Breast epithelium (tissue), 4 donors: ENCODE measurements at places on chromosomes 7 and 10. TPM values are rescaled to one million over a fixed set of nuclear protein-coding genes. Genes with fewer than 3 reads are reported as not detected.

GRCh38 chr7:50531401-50531911 is 33.7 kb downstream of the DDC start:
- no peak for DNase-seq
- no peak overlapping the region for H3K4me3 ChIP-seq
- no peaks in the 10 kb centered on the region for H3K27me3 ChIP-seq
- no peaks in the 10 kb centered on the region for H3K4me1 ChIP-seq
- H3K36me3 ChIP-seq, result no peaks in the 10 kb centered on the region
- no peak overlapping the region for H3K27ac ChIP-seq

GRCh38 chr7:27242555-27243339 is at the start of gene EVX1:
Gene EVX1 (plus strand): TSS chr7:27242802. CDS start chr7:27243031, 229 bp downstream.
- no peak for DNase-seq
- no peaks in the 10 kb centered on the region for H3K36me3 ChIP-seq

DNA sequence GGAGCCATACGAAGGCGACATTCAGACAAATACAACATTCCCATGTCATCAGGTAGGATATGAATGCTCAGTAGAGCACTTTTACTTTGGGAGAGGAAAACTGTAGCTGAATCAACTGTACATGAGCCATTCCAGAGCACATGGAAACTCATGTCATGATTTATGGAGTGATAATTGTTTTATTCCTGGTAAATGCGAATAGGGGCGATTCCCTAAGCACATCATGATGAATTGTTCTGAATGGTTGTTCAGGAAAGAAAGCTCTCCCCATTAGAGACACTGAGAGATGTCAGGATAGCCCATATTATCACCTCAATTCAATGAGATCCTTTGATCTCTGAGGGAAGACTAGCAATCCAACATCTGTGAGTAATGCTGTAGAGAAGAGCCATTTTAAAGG is 243.6 kb downstream of the FOXP2 start:
- H3K4me3 ChIP-seq, result no peak overlapping the region
- H3K36me3 ChIP-seq, result no peaks in the 10 kb centered on the region
- no peak for DNase-seq
- no peaks in the 10 kb centered on the region for H3K4me1 ChIP-seq

DNA sequence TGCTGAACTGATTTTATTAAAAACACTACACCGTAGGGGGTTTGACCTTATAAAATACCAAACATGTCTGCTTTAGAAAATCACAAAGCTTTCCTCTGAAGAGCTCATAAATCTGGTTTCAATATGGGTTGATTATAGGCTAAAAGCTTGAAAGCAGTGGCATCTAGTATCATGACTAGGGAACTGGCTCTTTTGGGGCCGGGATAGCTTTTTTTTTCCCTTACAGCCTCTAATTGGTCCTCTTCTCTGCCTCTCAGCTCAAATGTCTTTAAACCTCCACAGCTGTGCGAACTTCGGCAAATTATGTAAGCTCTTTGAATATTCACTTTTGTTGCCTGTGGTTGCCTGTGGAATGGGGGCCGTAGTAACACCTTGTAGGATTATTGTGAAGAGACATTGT is 8.4 kb downstream of the BAMBI start:
- H3K4me1 ChIP-seq, result no peaks in the 10 kb centered on the region
- H3K27ac ChIP-seq, result peak overlapping the region; percentile 50
- H3K27me3 ChIP-seq, result no peaks in the 10 kb centered on the region
- DNase-seq, result no peak
- H3K4me3 ChIP-seq, result no peak overlapping the region

DNA sequence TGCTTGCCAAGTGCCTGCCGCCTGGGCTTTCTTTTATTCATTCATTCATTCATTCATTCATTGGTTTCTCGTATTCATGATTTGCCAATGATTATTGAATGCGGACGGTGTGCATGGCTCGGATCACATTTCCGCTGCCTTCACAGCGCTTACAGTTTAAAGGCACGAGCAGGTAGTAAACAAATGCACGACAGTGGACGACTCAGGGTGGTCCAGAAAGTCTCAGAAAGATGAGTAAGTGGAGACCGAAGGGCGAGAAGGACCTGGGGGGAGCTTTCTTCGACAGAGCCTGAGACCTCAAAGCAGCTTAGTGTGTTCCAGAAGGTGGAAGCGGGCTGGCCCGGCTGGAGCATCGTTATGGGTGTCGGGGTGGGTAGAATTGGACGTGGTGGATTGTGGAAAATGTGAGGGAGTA is 506 bp downstream of the MCM10 start:
- peak overlapping the region; percentile 47 for H3K4me3 ChIP-seq
- no peak for DNase-seq
- no peak overlapping the region for H3K27ac ChIP-seq
- H3K36me3 ChIP-seq, result no peaks in the 10 kb centered on the region

ASAH2B gene
- 3.7 TPM for total RNA-seq

DNAJB12 gene
- 38.4 TPM for total RNA-seq

EIF5AL1 gene
- total RNA-seq, result 0.15 TPM

GRCh38 chr7:329691-330281 is 39.8 kb downstream of the FOXL3 start:
- H3K4me3 ChIP-seq, result no peak overlapping the region
- no peaks in the 10 kb centered on the region for H3K4me1 ChIP-seq
- no peaks in the 10 kb centered on the region for H3K36me3 ChIP-seq

- H3K36me3 ChIP-seq, result no peaks in the 10 kb centered on the region
- H3K27me3 ChIP-seq, result no peaks in the 10 kb centered on the region
- H3K4me1 ChIP-seq, result no peaks in the 10 kb centered on the region
- DNase-seq, result no peak
- no peak overlapping the region for H3K4me3 ChIP-seq
Measured at GRCh38 chr10:87589645-87590051, 70.0 kb upstream of the PAPSS2 start.

TFPI2 gene
- total RNA-seq, result 46.7 TPM

DNA sequence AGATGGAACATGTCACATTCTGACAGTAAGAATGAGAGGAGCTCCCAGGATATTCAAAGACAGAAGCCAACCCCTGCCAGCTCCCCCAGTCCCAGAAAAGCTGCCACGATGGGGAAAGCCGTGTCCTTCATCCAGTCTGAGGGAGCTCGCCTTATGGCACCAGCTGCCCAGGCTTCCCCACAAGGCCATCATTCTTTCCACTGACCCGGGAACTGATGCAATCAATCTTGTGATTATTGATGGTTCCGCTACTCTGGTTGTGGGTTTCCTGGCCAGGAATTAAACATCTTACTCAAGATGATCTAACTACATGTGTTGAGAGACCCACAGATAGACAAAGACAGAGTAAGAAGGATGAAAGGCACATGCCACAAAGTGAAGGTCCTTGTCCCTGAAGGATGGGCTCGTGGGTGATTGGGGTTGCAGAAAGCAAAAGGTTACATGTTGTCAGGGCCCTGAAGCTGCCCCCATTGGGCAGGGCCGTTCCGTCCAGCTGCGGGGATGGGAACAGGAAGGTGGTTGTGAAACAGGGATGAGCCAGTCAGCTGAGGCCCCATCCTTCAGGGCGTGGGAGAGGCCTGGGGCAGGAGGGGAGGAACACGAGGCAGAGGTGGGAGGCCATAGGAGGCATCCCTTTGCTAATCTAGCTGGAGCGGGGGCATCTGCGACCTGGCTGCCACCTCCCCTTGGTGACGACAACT is 127.6 kb downstream of the OAT start:
- no peaks in the 10 kb centered on the region for H3K27me3 ChIP-seq
- no peaks in the 10 kb centered on the region for H3K4me1 ChIP-seq
- no peaks in the 10 kb centered on the region for H3K36me3 ChIP-seq
- no peak for DNase-seq
- no peak overlapping the region for H3K4me3 ChIP-seq

MUC3A gene
- 0.29 TPM for total RNA-seq

- peak overlapping the region; percentile 66 for H3K27ac ChIP-seq
- no peak overlapping the region for H3K4me3 ChIP-seq
- H3K27me3 ChIP-seq, result no peaks in the 10 kb centered on the region
- no peaks in the 10 kb centered on the region for H3K36me3 ChIP-seq
Measured at GRCh38 chr10:43308986-43309385, 42.1 kb upstream of the RASGEF1A start.

DNA sequence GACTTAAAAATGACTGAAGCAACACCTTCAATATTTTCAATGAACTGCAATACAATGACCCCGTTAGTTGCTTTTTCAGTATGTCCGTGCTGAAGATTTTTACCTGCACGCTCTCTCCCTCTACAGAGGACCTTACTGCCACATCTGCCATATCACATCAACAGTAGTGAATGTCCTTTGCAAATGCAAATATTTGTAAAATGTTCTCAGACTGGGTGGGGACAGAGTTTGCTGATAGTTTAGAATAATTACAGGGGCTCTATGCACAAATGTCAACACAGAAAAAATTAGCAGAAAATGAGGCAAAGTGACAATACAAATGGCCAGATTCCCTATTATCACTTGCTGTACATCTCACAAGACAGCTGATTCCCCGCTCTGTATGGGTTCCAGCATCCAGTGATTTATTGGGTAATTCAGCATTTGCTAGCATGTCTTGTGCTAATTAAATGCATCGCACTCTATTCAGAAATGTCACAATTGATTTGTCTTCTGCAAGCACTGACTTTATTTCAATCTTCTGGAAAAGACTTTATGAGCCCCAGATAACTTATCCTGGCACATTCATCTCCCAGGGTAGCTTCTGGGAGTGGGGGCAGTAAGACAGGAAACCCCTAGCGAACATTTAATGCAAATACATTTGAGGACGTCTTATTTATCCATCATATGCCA is 69.1 kb upstream of the PTER start:
- no peaks in the 10 kb centered on the region for H3K4me1 ChIP-seq
- DNase-seq, result no peak
- no peaks in the 10 kb centered on the region for H3K27me3 ChIP-seq
- no peak overlapping the region for H3K4me3 ChIP-seq

DNA sequence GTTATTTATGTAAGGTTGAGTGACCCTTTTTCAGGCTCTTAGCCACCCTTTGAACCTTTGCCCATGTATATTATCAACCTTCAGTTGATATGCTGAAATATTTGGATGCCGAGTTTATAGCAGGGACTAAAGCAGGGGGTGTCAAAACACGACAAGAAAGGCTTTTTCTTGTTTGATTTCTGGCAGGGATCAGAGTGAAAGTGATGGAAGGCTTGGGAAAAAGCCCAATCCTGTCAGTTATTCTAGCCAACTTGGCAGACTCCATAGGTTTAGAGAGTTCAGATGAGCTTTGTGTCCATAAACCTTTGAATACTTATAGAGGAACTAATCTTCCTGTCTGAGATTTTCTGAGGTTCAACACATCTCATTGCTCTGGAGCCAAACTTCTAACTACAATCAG is 47.5 kb downstream of the INHBA start:
- no peak overlapping the region for H3K27ac ChIP-seq
- H3K4me1 ChIP-seq, result no peaks in the 10 kb centered on the region
- no peak for DNase-seq
- H3K4me3 ChIP-seq, result no peak overlapping the region
- H3K27me3 ChIP-seq, result no peaks in the 10 kb centered on the region
- H3K36me3 ChIP-seq, result no peaks in the 10 kb centered on the region

ANKRD7 gene
- 0.32 TPM for total RNA-seq

GRCh38 chr7:157898261-157898660 is 561.5 kb downstream of the DNAJB6 start:
- no peaks in the 10 kb centered on the region for H3K36me3 ChIP-seq
- no peak for DNase-seq
- no peak overlapping the region for H3K4me3 ChIP-seq
- H3K4me1 ChIP-seq, result no peaks in the 10 kb centered on the region
- H3K27me3 ChIP-seq, result peaks cover 19% of the 10 kb centered on the region
- no peak overlapping the region for H3K27ac ChIP-seq

- H3K36me3 ChIP-seq, result no peaks in the 10 kb centered on the region
- no peak for DNase-seq
- peaks cover 24% of the 10 kb centered on the region for H3K4me1 ChIP-seq
- peaks cover 84% of the 10 kb centered on the region for H3K27me3 ChIP-seq
- H3K27ac ChIP-seq, result no peak overlapping the region
Measured at GRCh38 chr7:155381852-155382801, 75.8 kb upstream of the EN2 start.

SFMBT2 gene
- total RNA-seq, result 22.8 TPM

RBAK gene
- total RNA-seq, result 17.0 TPM

- no peak overlapping the region for H3K27ac ChIP-seq
- H3K27me3 ChIP-seq, result no peaks in the 10 kb centered on the region
- H3K4me1 ChIP-seq, result no peaks in the 10 kb centered on the region
Measured at GRCh38 chr10:97766106-97766810, 5.5 kb downstream of the SFRP5 start.

- no peak overlapping the region for H3K4me3 ChIP-seq
- H3K27me3 ChIP-seq, result no peaks in the 10 kb centered on the region
- no peak overlapping the region for H3K27ac ChIP-seq
- DNase-seq, result no peak
- no peaks in the 10 kb centered on the region for H3K36me3 ChIP-seq
- no peaks in the 10 kb centered on the region for H3K4me1 ChIP-seq
Measured at GRCh38 chr10:103254538-103255325, 9.0 kb downstream of the RPEL1 start.

TMEM140 gene
- total RNA-seq, result 52.8 TPM

GRCh38 chr7:112481833-112482670 is 1.3 kb downstream of the LSMEM1 start:
- no peak overlapping the region for H3K4me3 ChIP-seq
- H3K27me3 ChIP-seq, result no peaks in the 10 kb centered on the region
- H3K4me1 ChIP-seq, result no peaks in the 10 kb centered on the region
- peak overlapping the region; percentile 57 for H3K27ac ChIP-seq
- H3K36me3 ChIP-seq, result no peaks in the 10 kb centered on the region
- no peak for DNase-seq

- H3K27ac ChIP-seq, result no peak overlapping the region
- H3K36me3 ChIP-seq, result no peaks in the 10 kb centered on the region
- DNase-seq, result no peak
Measured at GRCh38 chr10:123848564-123849457, 42.8 kb downstream of the CPXM2 start.

GRCh38 chr10:79385392-79385795 is 38.1 kb downstream of the PPIF start:
- DNase-seq, result no peak
- H3K4me1 ChIP-seq, result no peaks in the 10 kb centered on the region
- H3K27ac ChIP-seq, result no peak overlapping the region
- H3K27me3 ChIP-seq, result no peaks in the 10 kb centered on the region

DNA sequence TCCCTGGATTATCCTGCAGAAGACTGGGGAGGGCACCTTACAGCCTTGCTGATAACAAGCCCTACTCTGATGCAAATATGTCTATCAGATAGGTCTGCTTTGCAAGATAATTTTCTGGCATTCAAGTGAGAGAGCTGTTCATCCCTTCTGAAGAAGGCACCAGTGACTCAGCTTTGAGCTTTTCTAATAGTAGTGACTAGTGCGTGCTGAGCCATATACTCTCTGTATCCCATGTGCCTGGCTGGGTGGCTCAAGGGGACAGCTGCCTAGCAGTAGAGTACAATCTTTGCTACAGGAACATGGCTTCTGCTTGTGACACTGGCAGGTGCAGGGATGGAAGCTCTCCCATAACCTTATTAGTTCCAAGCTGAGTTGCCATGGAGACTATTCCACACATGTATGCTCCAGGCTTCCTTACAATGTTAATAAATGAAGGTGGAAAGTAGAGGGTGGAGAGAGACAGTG is 35.0 kb upstream of the ABCB4 start:
- H3K4me1 ChIP-seq, result no peaks in the 10 kb centered on the region
- no peak overlapping the region for H3K4me3 ChIP-seq
- H3K36me3 ChIP-seq, result no peaks in the 10 kb centered on the region
- no peaks in the 10 kb centered on the region for H3K27me3 ChIP-seq

CPA4 gene
- total RNA-seq, result 2.0 TPM

GRCh38 chr10:110758898-110759297 is 112.8 kb upstream of the PDCD4 start:
- H3K4me3 ChIP-seq, result no peak overlapping the region
- H3K36me3 ChIP-seq, result no peaks in the 10 kb centered on the region
- H3K4me1 ChIP-seq, result peaks cover 5% of the 10 kb centered on the region
- H3K27me3 ChIP-seq, result no peaks in the 10 kb centered on the region
